Activated CD4-positive, alpha-beta T cell treated with anti-CD3 and anti-CD28 coated beads for 48 hours (primary cell): ENCODE measurements at places on chromosomes 7 and 10.

- no peak for DNase-seq
Measured at GRCh38 chr7:12769444-12769843, 82.0 kb downstream of the ARL4A start.

- no peak for DNase-seq
Measured at GRCh38 chr10:133403784-133404183, 9.8 kb downstream of the MTG1 start.

DNA sequence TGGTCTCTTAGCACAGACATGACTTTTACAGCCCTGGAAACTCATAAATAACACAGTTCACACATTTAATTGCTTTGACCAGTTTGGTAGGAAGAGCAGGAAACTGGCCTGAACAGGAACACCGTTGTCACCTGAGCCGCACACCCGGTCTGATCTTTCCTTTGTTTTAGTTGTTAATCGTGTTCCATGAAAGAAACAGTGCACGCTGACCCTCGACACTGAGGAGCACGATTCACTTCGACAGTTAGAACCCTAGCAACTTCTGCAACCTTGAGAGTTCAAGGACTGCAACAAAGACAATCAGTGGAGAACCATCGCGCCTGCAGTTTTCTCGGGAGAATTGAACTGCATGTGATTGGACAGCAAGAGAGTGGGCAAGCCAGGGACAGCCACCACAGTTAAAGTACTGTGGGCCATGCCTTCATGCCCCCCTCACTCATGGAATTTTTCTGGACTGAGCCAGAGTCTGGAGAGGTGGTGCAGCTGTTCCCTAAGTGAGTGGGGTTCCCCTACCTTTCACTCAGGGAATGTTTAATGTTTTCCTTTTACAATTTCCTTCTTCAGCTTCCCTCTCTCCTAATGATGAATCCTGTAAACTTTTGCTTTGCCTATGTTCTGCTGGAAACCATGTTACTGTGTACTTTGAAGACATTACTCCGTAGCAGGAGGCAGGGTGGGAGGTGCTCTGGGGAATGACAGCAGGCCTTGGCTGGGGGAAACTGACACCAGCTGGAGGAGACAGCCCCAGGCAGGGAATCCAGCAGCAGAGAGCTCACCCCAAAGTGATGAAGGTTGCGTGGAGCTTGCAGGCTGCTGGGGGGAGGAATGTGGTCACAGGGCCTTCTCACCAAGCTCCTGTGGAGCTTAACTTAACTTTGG, 198.7 kb downstream of the ZNF438 start:
- no peak for DNase-seq

- DNase-seq: no peak
Measured at GRCh38 chr7:26991796-26992195, 104.0 kb downstream of the HOXA1 start.

GRCh38 chr7:7265081-7266075, 83.0 kb downstream of the C1GALT1 start:
- no peak for DNase-seq

- DNase-seq: no peak
Measured at GRCh38 chr10:110502851-110503301, 5.2 kb downstream of the DUSP5 start.

DNA sequence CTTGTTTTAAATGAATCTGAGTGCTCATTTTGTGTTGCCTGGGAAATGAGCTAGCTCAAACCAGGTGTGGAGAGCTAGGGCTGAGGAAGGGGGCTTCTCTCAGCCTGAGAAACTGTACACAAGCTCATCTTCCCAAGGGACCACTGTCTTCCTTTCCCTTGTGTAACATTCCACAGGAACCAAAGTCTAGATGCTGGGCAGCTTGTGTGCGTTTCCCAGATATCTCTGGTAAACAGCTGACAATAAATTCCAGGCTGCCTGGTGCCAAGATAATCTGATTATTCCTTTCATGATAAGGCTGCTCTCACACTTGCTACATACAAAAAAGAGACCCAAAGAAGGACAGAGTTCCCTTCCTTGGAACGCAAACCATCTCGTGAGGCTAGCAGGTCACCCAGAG, 33.1 kb upstream of the MKLN1 start:
- no peak for DNase-seq

GRCh38 chr7:140646931-140647647, 6.5 kb upstream of the DENND2A start:
- peak; percentile 35 for DNase-seq
